ENCODE measurements at places on chromosomes 4 and X. TPM values are rescaled to one million over a fixed set of nuclear protein-coding genes. Genes with fewer than 3 reads are reported as not detected.

CLDN2 gene
- 55.7 TPM for total RNA-seq

ASMT gene
- 0.10 TPM for total RNA-seq

DNA sequence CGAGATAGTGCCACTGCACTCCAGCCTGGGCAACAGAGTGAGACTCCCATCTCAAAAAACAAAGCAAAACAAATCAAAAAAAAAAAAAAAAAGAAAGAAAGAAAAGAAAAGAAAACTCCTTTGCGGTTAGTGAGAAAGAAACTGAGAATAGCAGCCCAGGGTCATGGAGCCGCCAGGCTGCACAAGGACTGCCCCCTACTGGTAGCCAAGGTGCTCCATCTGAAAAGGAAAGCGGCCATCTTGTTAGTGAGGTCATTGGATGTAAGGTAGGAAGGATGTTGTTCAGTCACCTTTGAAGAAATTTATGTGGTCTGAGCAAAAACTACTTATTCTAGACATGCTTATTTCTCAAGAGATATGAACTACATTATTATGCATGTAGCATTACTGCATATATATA lies 660.6 kb upstream of the TENM3 start:
- DNase-seq = no peak

- no peak for DNase-seq
Measured at GRCh38 chrX:23062359-23062758, 62.6 kb downstream of the DDX53 start.

- no peak for DNase-seq
Measured at GRCh38 chrX:63418211-63418610, 67.1 kb upstream of the SPIN4 start.

JAKMIP1 gene
- total RNA-seq = not detected

PPARGC1A gene
- total RNA-seq = 0.08 TPM

- no peak for DNase-seq
Measured at GRCh38 chrX:129732857-129733256, 5.9 kb upstream of the XPNPEP2 start.

XK gene
- total RNA-seq = 4.9 TPM

- peak; percentile 79 for DNase-seq
Measured at GRCh38 chr4:146522098-146522868, 543 bp upstream of the SLC10A7 start.

- peak; percentile 52 for DNase-seq
Measured at GRCh38 chrX:17596061-17596460, 141.2 kb upstream of the SCML1 start.

- no peak for DNase-seq
Measured at GRCh38 chr4:5156682-5157081, 105.4 kb downstream of the STK32B start.

PAGE4 gene
- not detected for total RNA-seq

ZNF718 gene
- 1.3 TPM for total RNA-seq

FABP2 gene
- total RNA-seq = not detected

- peak; percentile 25 for DNase-seq
Measured at GRCh38 chr4:48108309-48109073, 25.6 kb downstream of the TXK start.

- DNase-seq = peak; percentile 21
Measured at GRCh38 chr4:32117693-32118092, 1397.5 kb downstream of the PCDH7 start.

GRCh38 chr4:46124773-46125413 lies 1.0 kb upstream of the GABRG1 start:
- DNase-seq = no peak

- DNase-seq = peak; percentile 56
Measured at GRCh38 chr4:6332042-6332668, 62.5 kb downstream of the WFS1 start.

NXF2 gene
- not detected for total RNA-seq

GRCh38 chrX:134908356-134908755 lies 82.4 kb upstream of the SMIM10 start:
- DNase-seq = peak; percentile 15

GRCh38 chr4:100635899-100636298 lies 118.1 kb upstream of the EMCN start:
- DNase-seq = no peak

DNA sequence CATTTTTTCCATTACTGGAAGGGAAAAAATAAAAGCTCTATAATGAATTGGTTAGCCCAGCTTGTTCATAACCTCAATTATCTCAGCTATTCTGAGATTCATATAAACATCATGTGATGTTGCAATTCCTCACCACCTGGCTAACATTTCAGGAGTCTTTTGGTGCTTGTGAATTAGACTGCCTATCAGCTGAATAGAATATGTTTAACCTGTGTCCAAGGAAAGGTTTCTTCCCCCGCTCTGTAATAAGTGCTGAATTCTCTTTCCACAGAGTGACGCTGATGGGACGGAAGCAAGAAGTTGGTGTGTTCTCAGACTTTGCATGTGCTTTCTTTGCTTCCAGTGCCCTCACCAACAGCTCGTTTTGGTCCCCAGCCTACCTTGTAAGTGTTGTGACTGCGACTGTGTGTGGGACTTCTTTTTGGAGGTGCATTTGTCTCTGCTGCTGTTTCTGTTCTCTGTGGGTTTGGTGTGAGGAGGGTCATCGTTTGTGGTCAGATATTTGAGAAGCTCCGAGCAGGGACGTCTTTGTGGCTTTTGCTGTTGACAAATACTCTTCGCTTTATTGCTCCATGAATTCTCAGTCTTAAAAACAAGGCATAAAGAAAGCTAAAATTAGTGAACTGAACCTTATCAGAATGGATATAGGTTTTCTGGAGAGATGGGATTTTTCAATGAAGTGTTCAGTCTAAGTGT lies 61.7 kb downstream of the PPARGC1A start:
- DNase-seq = no peak

TMEM150C gene
- total RNA-seq = not detected

DNA sequence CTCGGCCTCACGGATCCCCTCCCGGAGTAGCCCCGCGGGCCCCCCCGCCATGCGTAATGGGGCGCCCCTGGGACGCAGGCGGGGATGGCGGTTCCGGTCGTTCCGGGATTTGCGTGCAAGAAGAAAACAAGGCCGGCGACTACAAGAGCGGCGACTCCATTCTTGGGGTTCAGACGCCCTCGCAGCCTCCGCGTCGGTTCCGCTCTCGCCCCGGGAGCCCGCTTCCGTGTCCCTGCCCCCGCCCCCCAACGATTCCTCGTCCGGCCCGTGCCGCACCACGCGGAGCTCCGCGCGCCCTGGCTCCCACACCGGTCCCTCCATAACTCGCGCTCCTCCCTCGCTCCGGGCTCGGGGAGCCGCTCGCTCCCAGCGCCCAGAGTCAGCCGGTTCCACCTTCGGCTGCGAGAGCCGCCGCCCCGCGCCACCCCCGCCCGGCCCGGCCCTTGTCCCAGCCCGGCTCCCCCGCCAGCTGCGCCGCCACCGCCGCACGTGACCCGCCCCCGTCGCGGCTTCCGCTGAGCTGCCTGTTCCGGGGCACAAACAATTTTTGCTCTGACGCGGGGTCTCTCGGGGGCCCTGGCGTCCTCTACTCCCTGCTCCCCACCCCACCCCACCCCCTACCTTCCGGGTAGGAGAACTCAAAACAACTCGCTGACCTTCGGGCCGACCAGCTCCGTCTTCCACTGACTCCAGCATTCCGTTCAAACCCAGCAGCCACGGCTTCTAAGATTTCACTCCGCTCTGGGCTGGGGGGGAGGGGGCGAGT lies 78.8 kb upstream of the BCOR start:
- peak; percentile 45 for DNase-seq

DNA sequence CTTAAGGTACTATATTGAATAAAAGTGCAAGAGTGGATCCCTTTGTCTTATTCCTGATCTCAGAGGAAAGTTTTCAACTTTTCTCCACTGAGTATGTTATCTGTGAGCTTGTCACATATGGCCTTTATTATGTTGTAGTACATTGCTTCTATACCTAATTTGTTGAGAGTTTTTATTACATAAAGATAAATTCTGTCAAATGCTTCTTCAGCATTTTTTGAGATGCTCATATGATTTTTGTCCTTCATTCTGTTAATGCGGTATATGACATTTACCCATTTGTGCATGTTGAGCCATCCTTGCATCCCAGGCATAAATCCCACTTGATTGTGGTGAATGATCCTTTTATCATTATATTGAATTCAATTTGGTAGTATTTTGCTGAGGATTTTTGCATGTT lies 11.0 kb downstream of the SLC25A31 start:
- DNase-seq = no peak

GRCh38 chr4:78585633-78586032 lies 34.1 kb downstream of the ANXA3 start:
- DNase-seq = no peak

DNA sequence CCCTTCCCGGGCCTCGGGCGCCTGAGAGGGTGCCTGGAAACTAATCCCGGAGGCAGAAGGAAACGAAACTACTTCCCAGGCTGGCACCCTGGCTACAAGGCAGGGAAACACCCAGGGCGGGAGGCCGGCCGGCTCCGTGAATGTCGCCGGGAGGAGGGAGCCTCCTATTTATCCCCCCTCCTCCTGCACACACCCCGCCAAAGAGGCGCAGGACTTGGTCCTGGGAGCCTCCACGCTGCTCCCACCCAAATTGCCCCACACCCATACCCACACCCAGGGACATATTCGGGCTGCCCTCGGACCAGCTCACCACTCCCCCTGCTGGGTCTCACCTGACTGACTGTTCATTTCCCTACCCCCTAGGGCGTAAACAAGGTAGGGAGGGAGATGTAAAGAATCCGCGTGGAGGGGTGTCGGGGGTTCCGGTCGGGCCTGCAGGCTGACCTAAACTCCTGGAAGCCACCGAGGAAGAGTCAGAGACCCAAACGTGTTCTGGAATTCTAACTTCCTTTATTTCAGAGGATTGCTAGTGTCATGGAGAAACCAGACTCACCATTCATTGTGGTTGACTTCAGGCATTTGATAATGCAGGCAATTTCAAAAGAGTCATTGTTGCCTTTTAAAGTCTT lies at the start of gene BTC:
TSS of gene BTC (minus strand) at position 142 of the 629 bp plus-strand sequence. CDS start 198 bp downstream, outside the sequence.
- peak; percentile 80 for DNase-seq

DNA sequence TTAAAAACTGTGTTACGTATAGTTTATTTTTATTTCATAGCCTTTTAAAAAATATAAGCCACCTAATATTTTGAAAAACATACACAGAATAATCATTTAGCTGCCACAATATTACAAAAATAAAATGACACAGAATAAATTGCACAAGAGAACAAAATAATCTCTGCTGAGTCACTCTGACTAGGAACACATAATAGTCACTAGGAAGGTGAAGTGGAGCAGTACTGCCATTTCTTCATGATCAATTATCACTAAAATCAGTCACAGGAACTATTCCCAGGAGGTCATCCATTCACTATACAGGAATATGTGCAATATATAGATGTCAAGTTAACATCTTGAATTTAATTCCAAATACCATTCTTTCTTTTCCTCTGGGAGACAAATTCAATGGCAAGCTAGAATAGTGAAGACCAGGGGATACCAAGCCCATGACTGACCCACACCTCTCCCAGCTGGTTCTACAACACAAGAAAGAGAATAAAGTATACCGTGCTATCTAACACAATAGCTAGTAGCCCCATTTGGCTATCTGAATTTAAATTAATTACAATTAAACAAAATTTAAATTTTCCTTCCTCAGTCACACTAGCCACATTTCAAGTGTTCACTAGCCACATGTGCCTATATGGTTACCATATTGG lies 5.9 kb downstream of the SMIM43 start:
- DNase-seq = no peak

GRCh38 chrX:57573754-57574153 lies 18.1 kb upstream of the ZXDB start:
- DNase-seq = peak; percentile 28

- DNase-seq = no peak
Measured at GRCh38 chr4:40327340-40327739, 7.8 kb upstream of the CHRNA9 start.

Measured in HT-29 (cell line).